ENCODE measurements at places on chromosomes 3 and 15.

DNA sequence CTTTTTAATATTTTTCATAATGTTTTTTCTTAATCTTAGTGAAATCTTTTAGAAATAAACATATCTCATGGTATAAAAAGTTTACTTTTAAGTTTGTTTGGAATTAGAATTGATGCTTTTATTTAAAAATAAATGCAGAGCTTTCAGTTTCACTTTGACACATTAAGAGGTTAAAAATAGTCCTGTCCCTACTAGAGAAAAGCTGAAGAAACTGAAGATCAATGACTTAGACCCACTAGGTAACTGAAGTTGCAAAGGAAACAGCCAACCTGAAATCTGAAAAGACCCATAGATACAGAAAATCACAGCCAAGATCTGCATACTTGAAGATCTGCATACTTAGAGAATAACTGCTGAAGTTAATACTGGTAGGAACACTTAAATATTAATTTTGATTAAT, 237.6 kb downstream of the RAP2B start:
- DNase-seq = no peak

DNA sequence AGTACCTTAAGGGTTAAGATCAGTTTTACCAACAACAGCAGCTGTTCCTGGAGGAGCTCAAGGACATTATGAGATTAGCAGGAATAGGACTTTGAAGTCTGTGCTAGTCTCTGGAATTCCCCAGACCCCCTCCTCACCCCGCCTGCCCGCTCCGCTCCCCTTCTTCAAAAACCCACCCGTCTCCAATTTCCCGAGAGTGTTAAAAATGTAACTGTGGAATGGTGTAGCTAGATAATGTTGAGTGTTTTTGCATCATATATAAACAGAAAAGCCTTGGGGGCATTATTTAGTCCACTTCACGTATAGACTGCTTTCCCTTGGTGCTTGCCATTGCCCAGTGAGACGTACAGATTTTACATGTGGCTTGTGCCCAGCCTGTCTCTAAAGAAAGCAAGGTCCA, 65.0 kb upstream of the SEMA6D start:
- DNase-seq = no peak

DNA sequence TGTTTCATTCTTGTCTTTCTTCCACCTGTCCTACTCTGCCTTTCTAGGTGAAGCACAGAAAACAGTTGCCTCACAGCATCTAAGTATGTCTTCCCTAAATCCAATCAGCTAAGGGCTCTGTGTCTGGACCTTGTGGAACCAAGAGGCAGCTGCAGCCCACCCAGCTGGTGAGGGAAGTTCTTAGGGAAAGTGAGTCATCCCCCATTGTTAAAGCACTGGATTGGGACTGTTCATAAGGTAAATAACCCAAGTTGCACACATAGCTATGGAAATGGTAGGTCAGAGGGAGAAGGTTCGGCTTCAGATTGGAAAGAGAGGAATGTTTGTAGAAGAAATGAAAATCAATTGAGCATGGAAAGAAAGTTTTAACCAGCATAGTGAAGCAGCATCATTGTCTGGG, 18.0 kb upstream of the ARNT2 start:
- DNase-seq = no peak

- no peak for DNase-seq
Measured at GRCh38 chr3:80771085-80771484, 990.4 kb downstream of the GBE1 start.

DNA sequence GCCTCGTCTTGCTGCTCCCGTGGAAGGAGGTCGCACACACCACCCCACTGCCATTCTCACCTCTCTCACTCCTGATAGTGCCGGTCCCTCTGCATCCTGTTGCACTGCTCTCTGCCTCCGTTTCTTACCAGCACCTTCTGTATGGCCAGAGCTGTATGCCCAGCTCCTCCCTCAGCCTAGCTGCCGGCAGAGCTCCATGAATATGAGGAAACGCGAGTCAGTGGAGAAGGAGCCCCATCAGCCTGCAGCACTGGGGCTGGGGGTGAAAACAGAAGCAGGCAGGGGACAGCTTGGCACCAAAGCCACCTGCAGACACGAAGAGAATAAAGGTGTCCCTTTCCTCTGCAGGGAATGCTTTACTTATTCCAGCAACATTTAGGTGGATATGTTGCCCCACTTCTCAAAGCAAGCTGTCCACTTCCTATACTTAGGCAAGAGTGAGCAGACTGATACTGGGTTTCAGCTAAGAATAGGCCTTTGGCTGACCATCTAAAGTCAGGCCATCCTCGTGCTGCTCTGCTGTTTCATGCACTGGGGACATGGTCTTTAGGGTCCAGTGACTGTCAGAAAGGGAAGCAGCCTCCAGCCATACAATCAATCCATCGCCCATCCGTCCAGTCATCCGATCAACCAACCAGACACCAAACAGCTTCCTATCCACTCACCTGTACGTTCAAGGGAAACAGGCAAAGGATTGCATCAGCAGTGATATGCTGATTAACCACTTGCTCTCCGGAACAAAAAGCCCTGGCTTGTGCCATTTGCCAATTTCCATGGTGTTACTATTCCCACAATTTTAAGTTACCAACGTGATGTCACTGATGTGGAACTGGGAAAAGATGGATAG, 222.7 kb downstream of the XXYLT1 start:
- DNase-seq = no peak

GRCh38 chr3:169694117-169694516, 30.6 kb upstream of the MECOM start:
- no peak for DNase-seq

GRCh38 chr3:184448321-184449160, 68.7 kb downstream of the CHRD start:
- DNase-seq = peak; percentile 95

GRCh38 chr3:45319996-45320305, 68.4 kb upstream of the LARS2 start:
- DNase-seq = no peak

GRCh38 chr15:49313650-49314049, 109.4 kb upstream of the FGF7 start:
- peak; percentile 53 for DNase-seq

- no peak for DNase-seq
Measured at GRCh38 chr3:2567451-2567850, 468.8 kb downstream of the CNTN4 start.

GRCh38 chr15:83102346-83102745, 5.1 kb upstream of the TM6SF1 start:
- no peak for DNase-seq

GRCh38 chr3:23735062-23735461, 70.7 kb upstream of the UBE2E1 start:
- no peak for DNase-seq

- no peak for DNase-seq
Measured at GRCh38 chr3:134067531-134068161, 37.9 kb upstream of the SLCO2A1 start.

DNA sequence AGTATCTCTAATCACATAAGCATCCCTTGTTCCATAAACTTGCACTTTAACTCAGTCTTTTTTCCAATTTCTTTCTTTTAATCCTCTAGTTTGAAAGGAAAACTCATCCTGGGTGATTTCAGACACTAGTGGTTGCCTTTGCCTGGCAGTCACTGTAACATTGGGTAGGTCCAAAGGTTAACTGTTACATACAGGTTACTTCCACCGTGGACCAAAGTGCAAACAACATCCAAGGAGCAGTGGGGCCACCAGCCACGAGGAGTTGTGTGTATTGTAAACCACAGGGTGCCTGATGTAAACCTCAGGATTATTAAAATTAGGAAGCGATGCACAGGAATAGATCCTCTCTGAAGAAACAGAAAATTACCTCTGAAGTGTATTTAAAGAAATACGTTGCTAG, 75.0 kb downstream of the HCN4 start:
- no peak for DNase-seq
